ENCODE measurements at places on chromosomes 13 and 19.

DNA sequence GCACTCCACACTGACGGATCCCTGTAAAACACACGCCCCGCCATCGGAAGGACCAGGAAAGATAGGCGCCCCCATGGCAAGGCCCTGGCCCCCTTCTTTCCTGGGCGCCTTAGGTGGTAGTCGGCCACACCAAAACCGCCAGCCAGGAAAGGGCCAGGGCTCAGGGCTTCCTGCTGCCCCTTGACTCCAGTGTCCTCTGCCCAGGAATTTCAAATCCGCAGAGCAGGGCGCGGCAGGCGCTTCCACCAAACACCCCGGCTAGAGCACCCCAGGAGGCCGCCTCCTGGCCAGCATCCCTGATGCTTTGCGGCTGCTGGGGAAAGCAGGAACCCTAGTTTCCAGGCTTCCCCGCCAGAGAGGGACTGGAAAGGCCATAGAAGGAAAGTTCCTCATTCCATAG is 57.5 kb downstream of the ZNF726 start:
- DNase-seq: no peak

- no peak for DNase-seq
These were observed 88.2 kb downstream of the RBM26 start for GRCh38 chr13:79317856-79318255.

GRCh38 chr19:49894879-49895565 is 1.7 kb downstream of the IL4I1 start:
- no peak for DNase-seq

GRCh38 chr19:44190020-44190419 is 22.3 kb upstream of the ZNF227 start:
- no peak for DNase-seq

GRCh38 chr19:34295103-34295502 is 40.7 kb downstream of the GARRE1 start:
- DNase-seq: no peak
